ENCODE measurements at places on chromosomes 11 and 22.
A peak's percentile ranks its signal among the peaks of the same experiment; 100 is the strongest.

DNA sequence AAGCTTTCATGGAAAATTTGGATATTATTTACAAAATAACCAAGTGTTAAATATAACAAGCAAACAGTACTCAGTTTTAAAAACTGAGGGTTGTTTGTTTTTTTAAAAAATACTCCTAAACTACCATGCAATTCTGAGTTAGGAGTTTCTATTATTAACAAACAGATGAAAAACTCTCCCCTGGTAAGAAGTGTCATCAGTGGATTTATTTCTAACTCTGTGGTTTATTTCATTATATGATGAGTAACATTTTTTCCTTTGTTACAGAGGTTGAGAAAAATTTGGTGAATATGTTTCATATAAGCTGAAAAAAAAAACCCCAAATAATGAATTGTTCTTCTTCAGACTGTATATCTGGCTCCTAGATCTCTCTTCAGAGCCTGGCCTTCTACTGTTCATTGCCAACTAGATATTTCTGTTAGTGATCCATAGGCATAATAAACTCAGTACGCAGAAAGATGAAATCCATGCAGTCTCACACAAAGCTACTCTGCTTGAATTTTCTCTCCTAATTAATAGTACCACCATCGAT, 29.4 kb upstream of the PDE3B start:
- DNase-seq: no peak

- peak; percentile 93 for DNase-seq
These were observed 57.9 kb upstream of the PARVA start for GRCh38 chr11:12319461-12319951.

DNA sequence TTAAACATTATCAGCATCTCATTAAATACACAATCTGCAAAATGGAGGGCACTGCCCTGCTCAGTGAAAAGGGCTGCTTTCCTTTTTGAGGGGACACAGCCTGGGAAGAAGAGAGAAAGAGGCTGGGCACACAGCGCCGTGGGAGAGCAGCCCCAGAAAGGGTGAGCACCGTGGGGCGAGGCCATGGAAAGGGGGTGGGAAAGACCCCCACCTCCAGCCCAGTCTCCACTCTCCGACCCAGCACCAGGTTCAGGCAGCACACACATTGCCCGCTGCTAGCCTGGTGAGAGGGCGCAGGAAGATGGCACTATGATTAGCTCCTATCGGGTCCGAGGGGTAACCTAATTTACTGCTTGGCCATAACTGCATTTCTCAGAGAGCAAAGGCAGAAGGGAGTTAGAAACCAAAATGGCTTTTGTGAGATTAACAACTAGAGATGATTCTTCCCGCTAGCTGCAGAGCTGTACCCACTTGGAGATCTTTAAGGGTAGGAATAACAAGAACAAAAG, 104.0 kb upstream of the BID start:
- no peak for DNase-seq

GRCh38 chr11:122707111-122707510, 51.6 kb downstream of the UBASH3B start:
- DNase-seq: no peak

DNA sequence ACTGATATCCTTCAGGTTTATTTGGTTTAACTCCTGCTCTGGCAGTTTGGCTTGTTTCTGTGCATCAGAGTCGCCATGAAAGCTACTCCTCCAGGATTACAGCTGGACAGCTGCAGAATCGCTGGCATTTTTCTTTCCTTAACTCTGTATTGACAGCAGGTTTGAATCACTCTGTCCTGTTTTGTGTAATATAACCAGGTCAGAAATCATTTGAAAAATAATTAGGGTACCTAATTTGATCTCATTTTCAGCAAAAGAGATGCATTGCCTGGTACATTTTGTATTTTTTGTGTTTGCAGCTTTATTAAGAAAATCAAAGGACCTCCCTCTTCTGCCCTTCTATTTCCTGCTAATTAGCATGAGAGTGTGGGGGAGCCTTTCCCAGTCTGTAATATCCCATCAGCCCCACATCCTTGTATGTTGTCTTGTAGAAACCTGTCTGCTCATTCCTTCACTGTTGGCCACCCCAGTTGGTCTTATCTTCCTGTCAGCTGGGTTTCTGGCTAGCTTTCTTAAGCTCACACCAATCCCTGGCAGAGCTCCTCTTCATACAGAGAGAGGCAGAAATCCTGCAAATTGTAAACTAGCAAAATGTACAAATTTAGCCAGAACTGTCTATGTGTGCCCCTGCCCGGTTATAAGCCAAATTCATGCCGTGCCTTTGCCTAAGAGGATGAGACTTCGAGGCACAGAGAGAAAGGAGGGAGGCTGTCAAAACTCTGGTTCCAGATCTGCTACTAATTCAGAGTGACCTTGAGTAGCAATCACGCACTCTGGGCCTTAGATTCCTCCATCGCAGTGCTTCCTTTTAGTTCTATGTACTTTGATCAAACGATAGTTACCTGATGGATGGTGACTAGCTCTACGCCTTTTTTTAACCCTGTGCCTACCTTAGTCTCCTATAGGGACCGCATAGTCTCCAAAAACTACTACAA, 200.6 kb downstream of the NAV2 start:
- DNase-seq: no peak
